T-helper 9 cell (primary cell): ENCODE measurements at places on chromosomes 3 and 15.

- DNase-seq: no peak
Measured at GRCh38 chr3:52432691-52433141, 12.2 kb downstream of the SEMA3G start.

DNA sequence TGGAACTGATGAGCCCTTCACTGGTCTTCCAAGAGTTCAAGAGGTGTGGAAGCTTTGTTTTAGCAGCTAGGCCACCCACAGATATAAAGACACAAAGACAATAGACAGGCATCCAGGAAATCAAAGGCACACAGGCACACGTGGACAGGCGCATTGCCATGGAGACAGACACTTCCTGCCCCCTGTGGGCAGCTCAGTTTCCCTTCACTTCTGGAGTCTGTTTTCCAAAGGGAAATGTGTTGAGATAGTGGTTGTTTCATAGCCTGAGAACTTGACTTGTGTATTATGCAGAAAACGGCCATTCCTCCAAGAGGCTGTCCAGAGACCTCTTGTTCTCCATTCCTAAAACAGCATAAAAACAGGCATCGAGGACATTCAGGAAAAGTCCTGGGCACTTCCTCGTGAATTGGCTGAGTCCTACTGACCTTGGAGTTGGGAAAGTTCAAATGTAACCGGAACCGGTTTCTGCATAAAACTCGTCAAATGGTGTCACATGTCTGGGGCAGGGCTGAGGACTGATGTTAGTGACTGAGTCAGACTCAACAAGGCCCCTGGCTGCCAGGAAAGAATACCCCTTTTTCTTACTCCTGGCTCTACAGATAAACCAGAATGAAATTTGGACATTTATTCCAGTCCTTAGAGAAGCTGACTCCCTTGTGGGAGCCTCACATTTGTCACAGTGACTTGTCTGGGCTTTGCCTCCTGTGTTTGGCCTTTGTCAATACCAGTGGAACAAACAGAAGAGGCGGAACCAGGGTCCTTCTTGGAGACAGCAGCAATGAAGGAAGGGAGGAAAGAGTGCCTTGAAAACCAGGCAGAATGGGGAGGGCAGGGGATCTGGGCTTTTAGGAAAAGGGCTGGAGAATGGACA, 1.3 kb downstream of the ALPK3 start:
- no peak for DNase-seq

- DNase-seq: no peak
Measured at GRCh38 chr3:675846-676245, 417.0 kb upstream of the CNTN6 start.

DNA sequence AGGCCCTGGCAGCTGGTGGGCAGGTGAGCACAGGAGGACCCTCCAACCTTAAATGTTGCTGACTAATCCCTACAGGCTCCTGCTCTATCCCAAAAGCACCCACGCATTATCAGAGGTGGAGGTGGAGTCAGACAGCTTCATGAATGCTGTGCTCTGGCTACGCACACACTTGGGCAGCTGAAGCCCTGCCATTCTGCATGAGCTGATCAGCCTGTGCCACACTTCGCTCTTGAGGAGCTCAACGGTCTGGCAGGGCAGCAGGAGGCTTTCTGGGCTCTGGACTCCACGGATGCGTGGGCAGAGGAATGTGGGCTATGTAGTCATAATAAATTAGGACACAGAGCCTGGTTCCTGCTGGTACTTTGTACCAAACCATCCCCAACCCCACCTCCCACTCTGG, 6.1 kb downstream of the MST1 start:
- DNase-seq: no peak

- no peak for DNase-seq
Measured at GRCh38 chr3:70360979-70361760, 48.7 kb upstream of the MDFIC2 start.

DNA sequence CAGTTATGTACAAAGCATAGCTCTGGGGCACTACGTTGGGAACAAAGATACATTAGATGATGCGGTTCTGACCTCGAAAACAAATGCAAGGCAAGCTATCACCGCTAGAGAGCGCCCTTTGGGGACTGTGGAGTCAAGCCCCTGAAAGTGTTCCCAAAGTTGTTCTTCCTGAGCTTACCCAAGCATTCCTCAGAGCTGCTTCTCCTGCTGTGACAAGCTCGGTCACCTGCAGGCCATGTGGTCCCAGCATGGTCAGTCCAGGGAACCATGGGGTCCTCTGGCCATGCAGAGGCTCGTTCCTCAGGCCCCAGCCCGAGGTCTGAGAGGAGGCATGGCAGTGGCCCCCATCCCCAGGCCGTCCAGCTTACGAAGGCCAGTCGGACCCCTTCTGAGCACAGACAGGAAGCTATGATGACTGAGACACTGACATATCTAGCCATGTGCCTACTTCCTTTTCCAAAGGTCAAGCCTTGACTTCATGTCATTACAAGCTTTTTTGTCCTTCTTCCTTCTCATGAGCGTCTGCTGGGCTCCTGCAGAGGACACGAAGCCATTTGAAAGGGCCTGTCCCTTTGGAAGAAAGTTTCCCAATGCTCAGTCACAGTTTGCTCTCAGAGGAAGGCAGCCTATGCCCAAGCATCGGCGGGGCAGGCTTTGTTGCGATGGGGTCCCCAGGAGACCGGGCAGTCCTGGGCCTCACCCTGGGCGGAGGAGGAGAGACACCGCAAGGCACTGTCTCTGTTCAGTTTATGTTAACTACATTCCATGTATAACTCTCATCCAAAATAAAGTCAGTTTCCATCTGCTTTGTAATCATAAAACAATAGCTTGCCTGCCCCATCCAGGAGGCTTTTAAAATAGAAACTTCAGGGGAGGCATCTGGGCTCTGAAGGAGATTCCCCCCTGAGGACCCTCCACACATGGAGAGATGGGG, 79.3 kb downstream of the ATP10A start:
- peak; percentile 38 for DNase-seq

- no peak for DNase-seq
Measured at GRCh38 chr15:39925112-39925842, 5.2 kb upstream of the GPR176 start.

- DNase-seq: no peak
Measured at GRCh38 chr15:101189409-101190091, 62.3 kb downstream of the CHSY1 start.

GRCh38 chr3:191068946-191069813, 129.9 kb upstream of the OSTN start:
- DNase-seq: no peak

- DNase-seq: no peak
Measured at GRCh38 chr3:187281191-187281714, 10.3 kb downstream of the MASP1 start.

GRCh38 chr3:66394019-66394752, 106.6 kb downstream of the LRIG1 start:
- DNase-seq: peak; percentile 34

DNA sequence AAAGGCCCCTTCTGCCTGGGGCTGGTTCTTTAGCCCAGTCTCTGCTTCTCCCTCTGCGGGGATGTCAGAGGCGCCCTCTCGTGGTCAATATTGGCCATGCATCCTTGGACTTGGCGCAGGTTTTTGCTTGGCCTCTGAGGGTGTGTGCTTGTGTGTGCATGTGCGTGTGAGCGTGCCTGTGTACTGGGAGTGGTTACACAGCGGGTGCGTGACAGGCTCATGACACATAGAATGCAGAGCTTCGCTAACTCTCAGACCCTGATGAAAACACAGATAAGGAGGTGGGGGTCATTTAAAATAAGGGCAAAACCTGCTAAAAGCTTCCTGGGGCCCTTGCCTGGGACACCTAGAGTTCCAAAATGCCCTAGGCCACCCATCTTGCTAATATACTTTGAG, 160.9 kb downstream of the SMAD6 start:
- DNase-seq: peak; percentile 62

- no peak for DNase-seq
Measured at GRCh38 chr3:99384596-99384995, 253.8 kb upstream of the COL8A1 start.

DNA sequence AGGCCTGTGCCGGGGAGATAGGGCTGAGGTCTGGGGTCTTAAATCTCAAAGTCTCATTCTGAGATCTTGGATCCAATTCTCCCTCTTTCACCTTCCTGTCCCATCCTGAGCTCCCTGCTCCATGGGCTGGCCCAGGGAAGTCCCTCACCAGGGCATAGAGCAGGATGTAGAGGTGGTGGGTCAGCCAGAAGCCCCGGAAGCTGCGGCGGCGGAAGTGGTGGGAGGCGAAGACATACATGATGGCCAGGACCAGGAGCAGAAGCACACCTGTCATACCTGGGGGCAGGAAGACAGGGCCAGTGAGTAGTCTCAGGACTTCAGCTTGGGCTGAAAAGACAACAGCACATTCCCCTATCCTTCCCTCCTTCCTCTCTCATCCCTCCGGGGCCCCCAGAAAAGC, 16.5 kb downstream of the DUOX2 start:
- no peak for DNase-seq

GRCh38 chr3:190568036-190568435, 54.2 kb downstream of the IL1RAP start:
- DNase-seq: no peak

- DNase-seq: no peak
Measured at GRCh38 chr15:45091576-45091975, 22.4 kb downstream of the DUOX2 start.
